ENCODE measurements at places on chromosomes 5 and 9. TPM values are rescaled to one million over a fixed set of nuclear protein-coding genes. Genes with fewer than 3 reads are reported as not detected.
A peak's percentile ranks its signal among the peaks of the same experiment; 100 is the strongest.

DNA sequence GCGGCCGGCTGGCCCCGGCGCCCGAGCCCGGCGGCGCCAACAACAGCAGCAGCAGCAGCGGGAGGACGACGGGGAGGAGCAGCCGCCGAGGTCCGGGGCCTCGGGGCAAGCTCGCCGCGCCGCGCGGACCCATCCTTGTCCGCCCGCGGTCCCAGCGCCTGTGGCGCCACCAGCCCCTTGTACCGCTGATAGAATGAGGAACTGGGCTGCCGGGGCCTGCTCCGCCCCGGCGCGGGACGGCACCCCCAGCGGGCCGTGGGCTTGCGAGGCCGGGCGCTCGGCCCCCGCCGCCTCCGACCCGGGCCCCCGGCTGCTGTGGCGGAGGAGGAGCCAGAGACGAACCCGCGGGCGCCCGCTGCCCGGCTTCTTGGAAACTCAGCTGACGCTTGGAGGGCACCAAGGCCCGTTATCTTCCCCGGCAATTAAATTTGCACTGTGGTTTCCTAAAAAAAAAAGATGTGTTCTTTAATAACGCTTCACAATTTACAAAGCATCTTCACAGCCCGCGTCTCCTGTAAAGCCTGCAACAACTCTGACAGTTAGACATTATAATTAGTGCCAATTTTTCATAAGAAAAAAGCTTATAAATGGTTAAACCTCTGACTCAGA lies at the start of gene ARSB:
TSS of gene ARSB (minus strand) at position 195 of the 609 bp plus-strand sequence. CDS start at position 133, 62 bp downstream.
- H3K27ac ChIP-seq = peak within 1 kb of the TSS; percentile 91
- peak; percentile 34 for DNase-seq
- H3K36me3 ChIP-seq = no peaks in the 10 kb centered on the region
- peaks cover 30% of the 10 kb centered on the region for H3K4me1 ChIP-seq
- peak within 1 kb of the TSS; percentile 84 for H3K4me3 ChIP-seq

The DOLK gene
- total RNA-seq = 2.5 TPM

GRCh38 chr9:89497257-89497963 lies 503 bp downstream of the SEMA4D start:
- H3K4me1 ChIP-seq = peaks cover 73% of the 10 kb centered on the region
- H3K36me3 ChIP-seq = peaks cover 9% of the 10 kb centered on the region
- no peaks in the 10 kb centered on the region for H3K27me3 ChIP-seq
- peak; percentile 43 for DNase-seq
- peak overlapping the region; percentile 93 for H3K27ac ChIP-seq

- no peaks in the 10 kb centered on the region for H3K36me3 ChIP-seq
- peaks cover 3% of the 10 kb centered on the region for H3K27me3 ChIP-seq
- no peak overlapping the region for H3K27ac ChIP-seq
- DNase-seq = no peak
Observed at GRCh38 chr5:153981905-153982605, 56.7 kb downstream of the FAM114A2 start.

GRCh38 chr5:52794519-52794918 lies 6.8 kb downstream of the ITGA1 start:
- no peaks in the 10 kb centered on the region for H3K27me3 ChIP-seq
- no peaks in the 10 kb centered on the region for H3K36me3 ChIP-seq
- H3K4me3 ChIP-seq = no peak overlapping the region
- no peak for DNase-seq
- no peak overlapping the region for H3K27ac ChIP-seq
- peaks cover 17% of the 10 kb centered on the region for H3K4me1 ChIP-seq

DNA sequence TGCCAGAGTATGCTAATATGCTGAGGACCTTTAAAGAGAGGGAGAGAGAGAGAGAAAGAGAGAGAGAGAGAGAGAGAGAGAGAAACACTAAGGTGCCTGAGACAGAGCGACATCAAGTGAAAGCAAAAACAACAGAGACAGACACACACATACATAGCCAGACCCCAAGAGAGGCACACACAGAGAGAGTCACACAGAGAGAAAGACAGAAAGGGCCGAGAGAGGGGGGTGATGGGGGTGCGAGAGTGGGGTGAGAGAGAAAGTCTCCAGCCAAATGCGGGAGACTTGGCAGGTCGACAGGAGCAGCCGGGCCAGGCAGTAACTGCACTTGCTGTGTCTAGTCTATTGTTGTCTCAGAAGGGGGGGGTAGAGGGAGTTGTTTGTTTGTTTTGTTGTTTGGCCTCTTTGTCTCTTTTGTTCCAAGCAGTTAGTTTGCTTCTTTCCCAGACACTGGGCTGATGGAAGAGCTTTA lies 30.1 kb upstream of the NFIB start:
- no peak for DNase-seq
- no peaks in the 10 kb centered on the region for H3K36me3 ChIP-seq
- H3K27ac ChIP-seq = no peak overlapping the region
- peaks cover 7% of the 10 kb centered on the region for H3K4me1 ChIP-seq
- H3K4me3 ChIP-seq = no peak overlapping the region
- peaks cover 56% of the 10 kb centered on the region for H3K27me3 ChIP-seq

The FGF10 gene
- not detected for total RNA-seq

The GPR21 gene
- total RNA-seq = 0.50 TPM

The BDP1 gene
- total RNA-seq = 20.8 TPM

DNA sequence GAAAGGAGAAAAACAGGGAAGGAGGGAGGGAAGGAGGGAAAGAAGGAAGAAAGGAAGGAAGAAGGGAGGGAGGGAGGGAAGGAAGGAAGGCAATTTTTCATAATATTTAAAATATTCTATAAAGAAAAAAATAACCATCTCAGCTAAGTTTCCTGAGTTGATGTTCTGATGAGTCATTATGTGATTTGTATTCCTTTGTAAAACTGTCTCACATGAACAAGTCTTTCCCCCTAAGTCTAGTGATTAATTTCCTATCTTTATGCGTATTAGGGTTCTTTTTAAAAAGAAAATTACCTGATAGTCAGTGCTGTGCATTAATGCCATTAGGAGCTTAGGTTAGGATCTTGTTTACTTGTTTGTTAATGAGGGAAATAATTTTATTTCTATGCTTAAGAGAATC lies 94.1 kb downstream of the RASEF start:
- H3K27me3 ChIP-seq = no peaks in the 10 kb centered on the region
- H3K4me1 ChIP-seq = no peaks in the 10 kb centered on the region
- no peak for DNase-seq
- H3K4me3 ChIP-seq = no peak overlapping the region
- H3K27ac ChIP-seq = no peak overlapping the region
- no peaks in the 10 kb centered on the region for H3K36me3 ChIP-seq

- peaks cover 2% of the 10 kb centered on the region for H3K27me3 ChIP-seq
- no peaks in the 10 kb centered on the region for H3K36me3 ChIP-seq
- H3K4me1 ChIP-seq = no peaks in the 10 kb centered on the region
Observed at GRCh38 chr9:1415146-1415545, 365.0 kb downstream of the DMRT2 start.

The SEMA5A gene
- not detected for total RNA-seq

- H3K4me1 ChIP-seq = peaks cover 28% of the 10 kb centered on the region
- DNase-seq = no peak
- H3K4me3 ChIP-seq = no peak overlapping the region
- no peak overlapping the region for H3K27ac ChIP-seq
- peaks cover 17% of the 10 kb centered on the region for H3K36me3 ChIP-seq
- no peaks in the 10 kb centered on the region for H3K27me3 ChIP-seq
Observed at GRCh38 chr9:124386201-124386600, 29.0 kb downstream of the PSMB7 start.

DNA sequence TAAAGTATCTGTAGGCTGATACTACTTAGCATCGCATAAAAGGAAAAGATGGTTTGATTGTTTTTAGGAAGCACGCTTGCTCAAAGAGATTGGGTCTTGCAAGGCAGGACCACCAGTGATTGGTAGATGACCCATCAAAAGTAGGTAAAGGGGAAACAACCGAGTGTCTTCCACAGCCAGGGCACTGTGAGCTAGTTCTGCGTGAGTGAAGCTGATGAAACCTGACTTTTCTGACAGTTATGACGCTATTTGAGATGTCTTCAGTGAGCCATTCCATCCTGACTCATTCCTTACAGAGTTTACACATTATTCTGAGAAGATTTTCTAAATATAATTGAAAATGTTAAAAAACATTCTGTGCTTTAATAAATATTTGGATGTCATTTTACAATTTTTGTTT lies 49.7 kb downstream of the BASP1 start:
- H3K27me3 ChIP-seq = no peaks in the 10 kb centered on the region
- no peaks in the 10 kb centered on the region for H3K4me1 ChIP-seq
- H3K27ac ChIP-seq = no peak overlapping the region
- no peak for DNase-seq
- no peak overlapping the region for H3K4me3 ChIP-seq

DNA sequence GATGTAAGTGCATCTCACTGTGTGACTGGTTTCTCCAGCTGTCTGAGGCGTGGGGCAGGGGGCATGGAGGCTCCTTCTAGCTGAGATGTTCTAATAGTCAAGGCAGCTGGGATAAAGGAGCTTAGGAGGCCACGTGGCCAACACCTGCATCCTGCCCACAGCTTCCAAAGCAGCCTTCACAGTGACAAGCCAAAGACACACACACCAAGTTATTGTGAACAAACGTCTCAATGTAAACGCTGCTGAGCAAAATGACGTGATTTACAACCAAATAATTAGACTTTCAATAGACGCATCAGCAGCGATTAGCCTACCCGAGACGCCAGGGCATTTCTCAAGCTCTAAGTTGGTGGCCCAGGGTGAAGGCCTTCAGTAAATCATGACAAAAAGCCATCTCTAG lies 23.2 kb upstream of the SLC25A51 start:
- H3K4me3 ChIP-seq = no peak overlapping the region
- H3K27me3 ChIP-seq = no peaks in the 10 kb centered on the region
- peaks cover 3% of the 10 kb centered on the region for H3K4me1 ChIP-seq

DNA sequence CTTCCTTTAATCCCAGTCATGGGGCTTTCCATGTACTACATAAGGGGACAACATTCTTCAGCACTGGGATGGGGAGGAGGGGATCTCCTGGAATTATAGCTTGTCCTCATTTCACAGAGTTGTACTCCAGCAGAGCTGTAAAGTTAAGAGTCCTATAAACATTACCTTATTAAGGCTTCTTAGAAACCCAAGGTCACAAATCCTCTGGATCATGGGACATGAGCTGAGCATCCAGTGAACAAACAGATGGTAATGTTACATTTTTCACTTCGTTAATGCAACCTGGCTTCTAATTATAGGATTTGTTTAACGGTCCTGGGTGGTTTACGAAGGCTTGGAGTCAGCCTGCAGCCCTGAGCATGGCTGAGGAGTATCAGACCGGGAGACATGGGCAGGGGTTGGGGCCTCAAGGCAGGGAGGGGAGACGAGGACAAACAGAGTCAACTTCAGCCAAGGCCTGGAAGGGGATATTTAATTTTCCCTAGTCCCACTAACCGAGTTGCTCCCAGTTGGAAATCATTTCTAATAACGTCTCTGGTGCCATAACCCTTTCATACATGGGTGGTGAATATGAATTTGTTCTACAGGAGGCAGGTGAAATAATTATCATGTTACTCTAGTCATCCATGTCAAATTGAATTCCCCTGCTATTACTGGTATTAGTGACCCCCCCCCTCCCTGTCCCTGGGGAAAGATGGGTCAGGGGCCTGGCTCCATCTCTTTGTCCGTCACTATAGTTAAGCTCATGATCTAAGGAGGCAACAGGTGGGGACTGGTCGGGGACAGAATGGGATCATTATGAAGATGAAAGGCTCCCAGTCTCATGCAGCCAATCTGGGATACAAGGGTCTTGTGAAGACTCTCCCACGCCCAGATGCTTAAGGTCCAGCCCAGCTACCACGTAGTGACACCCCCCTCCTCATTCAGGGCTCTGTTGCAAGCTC lies 10.7 kb upstream of the IL17B start:
- DNase-seq = no peak
- no peaks in the 10 kb centered on the region for H3K36me3 ChIP-seq
- no peaks in the 10 kb centered on the region for H3K27me3 ChIP-seq
- H3K4me1 ChIP-seq = peaks cover 4% of the 10 kb centered on the region
- no peak overlapping the region for H3K27ac ChIP-seq
- no peak overlapping the region for H3K4me3 ChIP-seq

DNA sequence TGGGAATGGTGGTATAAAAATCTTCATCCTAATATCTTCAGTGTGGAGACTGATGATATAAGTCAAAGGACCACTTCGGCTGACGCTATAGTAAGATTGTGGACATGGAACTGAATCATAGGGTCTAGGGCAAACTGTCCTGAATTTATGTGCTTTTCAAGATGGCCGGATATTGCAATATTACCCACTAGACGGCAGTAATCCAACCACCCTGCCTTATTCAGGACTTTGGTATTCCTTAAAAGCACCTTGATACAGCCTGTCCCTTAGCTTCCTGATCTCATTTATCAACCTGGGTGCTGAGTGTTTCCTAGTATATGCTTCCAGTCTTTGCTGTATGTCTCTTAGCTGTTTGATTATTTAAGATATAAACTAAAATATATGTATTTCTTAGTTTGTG lies 71.2 kb upstream of the COX7C start:
- no peak for DNase-seq
- no peak overlapping the region for H3K4me3 ChIP-seq
- peaks cover 6% of the 10 kb centered on the region for H3K27me3 ChIP-seq
- no peak overlapping the region for H3K27ac ChIP-seq
- no peaks in the 10 kb centered on the region for H3K4me1 ChIP-seq
- no peaks in the 10 kb centered on the region for H3K36me3 ChIP-seq

DNA sequence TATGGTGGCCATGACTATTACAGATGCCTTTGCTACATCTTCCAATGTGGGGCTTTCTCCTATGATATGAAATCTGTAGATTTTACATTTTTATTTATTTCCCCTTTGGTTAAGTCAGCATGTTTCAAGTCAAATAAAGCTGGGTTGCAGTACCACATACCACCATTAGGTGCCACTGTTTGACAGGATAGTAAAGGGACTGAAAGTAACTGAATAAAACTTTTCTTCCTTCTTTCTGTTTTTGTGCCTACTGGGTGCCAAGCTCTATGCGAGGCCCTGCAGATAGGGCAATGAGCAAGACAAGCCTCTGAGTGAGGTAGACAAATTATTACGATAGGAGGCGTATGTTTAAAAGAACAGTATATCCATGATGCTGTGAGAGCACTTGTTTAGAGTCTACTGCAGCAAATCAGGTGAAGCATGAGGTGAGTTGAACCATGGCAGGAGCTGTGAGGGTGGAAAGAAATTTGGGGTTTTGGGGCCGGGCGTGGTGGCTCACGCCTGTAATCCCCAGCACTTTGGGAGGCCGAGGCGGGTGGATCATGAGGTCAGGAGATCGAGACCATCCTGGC lies 64.8 kb downstream of the GDNF start:
- no peaks in the 10 kb centered on the region for H3K4me1 ChIP-seq
- H3K4me3 ChIP-seq = no peak overlapping the region
- H3K36me3 ChIP-seq = no peaks in the 10 kb centered on the region
- peaks cover 3% of the 10 kb centered on the region for H3K27me3 ChIP-seq
- no peak overlapping the region for H3K27ac ChIP-seq

DNA sequence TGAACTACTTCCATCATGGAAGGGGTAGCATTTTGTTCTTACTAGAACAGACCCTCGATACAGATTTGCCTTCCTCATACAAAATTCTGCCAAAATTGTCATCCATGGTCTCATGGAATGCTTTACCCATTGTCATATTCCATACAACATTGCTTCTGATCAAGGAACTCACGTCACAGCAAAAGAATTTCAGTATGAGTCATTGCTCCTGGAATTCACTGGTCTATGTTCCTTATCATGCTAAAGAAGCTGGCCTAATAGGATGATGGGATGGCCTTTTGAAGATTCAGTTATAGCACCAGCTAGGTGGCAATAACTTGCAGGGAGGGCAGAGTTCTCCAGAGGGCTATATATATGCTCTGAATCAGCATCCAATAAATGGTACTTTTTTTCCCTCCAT lies 18.2 kb upstream of the FNIP1 start:
- peaks cover 1% of the 10 kb centered on the region for H3K4me1 ChIP-seq
- no peaks in the 10 kb centered on the region for H3K27me3 ChIP-seq
- no peak overlapping the region for H3K27ac ChIP-seq
- H3K4me3 ChIP-seq = no peak overlapping the region
- no peak for DNase-seq

The IL3 gene
- not detected for total RNA-seq
